Fibroblast of villous mesenchyme (primary cell): ENCODE measurements at places on chromosomes 6 and 20.

DNA sequence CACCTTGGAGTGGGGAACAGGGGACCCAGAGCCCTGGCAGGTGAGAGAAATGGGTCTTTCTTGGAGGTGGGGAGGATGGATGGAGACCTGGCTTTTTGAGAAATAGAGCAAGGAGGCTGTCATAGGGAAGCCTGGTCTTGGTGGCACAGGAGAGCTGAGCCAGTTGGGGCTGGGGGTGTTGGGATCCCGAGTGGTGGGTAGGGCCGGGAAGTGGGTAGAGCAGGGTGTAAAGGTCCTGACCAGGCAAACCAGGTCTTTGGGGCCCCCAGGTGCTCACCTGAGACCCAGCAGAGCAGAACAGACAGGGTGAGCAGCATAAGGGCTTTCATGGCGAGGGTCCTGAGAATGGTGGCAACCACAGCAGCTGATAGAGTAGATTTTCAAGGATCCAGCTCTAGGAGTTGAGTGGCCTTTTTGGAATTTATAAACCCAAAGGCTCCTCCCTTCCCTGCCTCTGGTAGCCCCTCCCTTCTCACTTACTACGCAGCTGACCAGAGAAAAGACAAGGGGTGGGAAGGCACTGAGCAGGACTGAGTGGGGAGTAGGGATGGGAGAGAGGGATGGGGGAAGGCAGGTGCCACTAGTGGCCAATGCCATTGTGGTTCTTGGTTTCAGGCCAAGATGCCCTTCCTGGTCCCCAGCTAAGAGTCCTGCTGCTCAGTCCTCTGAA, at the start of gene LY6G6C:
LY6G6C (minus strand) TSS at position 396 of the 670 bp plus-strand sequence; CDS start at position 329, 67 bp downstream.
- DNase-seq, result no peak

DNA sequence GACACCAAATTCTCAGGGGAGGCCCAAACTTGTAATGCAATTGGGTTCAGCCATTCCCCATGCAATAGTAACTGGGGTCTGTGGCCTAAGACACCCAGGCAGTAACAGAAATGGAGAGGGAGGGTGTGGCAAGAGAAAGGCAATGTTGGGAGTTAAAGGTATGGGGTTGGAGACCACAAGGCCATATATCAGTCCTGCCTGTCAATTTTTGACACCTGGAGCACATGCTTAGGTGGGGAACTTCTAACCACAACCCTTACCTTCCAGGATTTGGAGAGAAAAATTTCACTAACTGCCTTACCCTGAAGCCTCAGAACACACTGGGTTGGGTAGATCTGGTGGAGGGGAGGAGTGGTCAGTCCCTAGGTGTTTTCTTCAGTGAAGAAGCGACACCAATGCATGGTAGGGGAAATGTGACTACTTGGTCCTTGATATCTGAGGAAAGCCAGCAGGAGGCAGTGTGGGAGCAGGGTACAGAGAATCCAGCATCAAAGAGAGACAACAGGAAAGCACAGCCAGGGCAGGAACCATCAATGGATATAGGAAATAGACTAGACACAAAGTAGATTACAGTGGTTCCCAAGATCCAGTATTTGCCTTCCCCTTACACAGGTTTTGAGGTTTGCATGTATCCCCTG, 6.8 kb upstream of the USP49 start:
- peak; percentile 28 for DNase-seq

DNA sequence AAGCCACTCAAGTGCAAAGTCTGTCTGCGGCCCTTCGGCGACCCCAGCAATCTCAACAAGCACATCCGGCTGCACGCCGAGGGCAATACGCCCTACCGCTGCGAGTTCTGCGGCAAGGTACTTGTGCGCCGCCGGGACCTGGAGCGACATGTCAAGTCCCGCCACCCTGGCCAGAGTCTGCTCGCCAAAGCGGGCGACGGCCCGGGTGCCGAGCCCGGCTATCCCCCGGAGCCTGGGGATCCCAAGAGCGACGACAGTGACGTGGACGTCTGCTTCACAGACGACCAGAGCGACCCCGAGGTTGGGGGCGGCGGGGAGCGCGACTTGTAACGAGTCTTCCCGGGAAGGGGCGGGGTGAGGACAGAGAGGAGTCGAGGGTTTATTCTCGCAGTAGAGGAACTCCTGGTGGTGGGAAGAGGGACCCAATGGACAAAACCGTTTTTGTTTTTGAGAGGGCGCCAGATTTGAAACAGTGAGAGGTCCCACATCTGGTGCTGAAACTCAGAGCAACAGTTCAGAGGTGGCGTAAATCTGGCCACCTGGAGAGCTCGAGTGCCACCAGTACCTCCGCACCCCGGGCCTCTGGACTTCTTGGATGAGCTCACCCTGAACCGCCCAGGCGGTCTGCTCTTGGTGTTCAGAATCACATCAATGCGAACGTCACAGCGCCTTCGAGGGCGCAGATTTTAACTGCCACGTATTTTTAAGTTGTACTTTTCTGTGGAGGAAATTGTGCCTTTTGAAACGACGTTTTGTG, 8.0 kb downstream of the PRDM13 start:
- no peak for DNase-seq

DNA sequence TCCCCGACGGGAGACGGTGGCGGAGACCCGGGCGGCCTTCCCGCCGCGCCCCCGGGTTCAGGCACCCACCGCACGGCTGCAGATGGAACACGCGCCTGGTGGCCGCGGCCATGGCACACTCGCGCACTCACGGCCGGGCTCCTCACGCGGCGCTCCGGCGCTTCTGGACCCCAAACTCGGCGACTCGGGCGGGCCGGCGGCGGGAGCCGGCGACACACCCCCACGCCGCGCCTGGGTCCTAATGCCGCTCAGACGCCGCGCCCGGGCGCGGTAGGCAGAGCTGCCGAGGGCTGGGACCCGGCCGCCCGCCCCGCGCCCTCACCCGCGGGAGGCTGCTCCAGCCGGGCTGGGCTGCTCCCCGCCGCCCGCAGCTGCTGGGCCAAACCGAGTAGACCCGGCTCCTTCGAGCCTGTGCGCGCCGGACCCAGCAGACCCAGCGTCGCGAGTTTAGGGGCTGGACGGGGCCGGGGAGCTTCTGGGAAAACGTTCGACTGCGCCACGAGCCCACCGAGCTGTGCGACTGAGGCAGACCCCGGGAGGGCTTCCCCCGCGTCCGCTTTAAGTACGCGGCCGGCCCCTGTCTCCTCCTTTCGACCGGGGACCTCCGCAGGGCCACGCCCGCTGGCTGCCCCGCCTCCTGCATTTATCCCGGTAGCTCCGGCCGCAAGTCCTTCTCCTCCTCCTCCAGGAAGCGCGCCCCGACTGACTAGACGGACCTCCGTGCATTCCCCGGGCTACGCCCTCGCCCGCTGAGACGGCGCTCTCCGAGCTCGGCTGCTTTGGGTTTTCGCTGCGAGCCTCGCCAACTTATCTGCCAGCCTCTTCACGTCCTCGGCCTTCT, at the start of gene SLC4A11:
SLC4A11 (minus strand) TSS at position 165 of the 841 bp plus-strand sequence; CDS start at position 112, 53 bp downstream.
- peak; percentile 79 for DNase-seq

DNA sequence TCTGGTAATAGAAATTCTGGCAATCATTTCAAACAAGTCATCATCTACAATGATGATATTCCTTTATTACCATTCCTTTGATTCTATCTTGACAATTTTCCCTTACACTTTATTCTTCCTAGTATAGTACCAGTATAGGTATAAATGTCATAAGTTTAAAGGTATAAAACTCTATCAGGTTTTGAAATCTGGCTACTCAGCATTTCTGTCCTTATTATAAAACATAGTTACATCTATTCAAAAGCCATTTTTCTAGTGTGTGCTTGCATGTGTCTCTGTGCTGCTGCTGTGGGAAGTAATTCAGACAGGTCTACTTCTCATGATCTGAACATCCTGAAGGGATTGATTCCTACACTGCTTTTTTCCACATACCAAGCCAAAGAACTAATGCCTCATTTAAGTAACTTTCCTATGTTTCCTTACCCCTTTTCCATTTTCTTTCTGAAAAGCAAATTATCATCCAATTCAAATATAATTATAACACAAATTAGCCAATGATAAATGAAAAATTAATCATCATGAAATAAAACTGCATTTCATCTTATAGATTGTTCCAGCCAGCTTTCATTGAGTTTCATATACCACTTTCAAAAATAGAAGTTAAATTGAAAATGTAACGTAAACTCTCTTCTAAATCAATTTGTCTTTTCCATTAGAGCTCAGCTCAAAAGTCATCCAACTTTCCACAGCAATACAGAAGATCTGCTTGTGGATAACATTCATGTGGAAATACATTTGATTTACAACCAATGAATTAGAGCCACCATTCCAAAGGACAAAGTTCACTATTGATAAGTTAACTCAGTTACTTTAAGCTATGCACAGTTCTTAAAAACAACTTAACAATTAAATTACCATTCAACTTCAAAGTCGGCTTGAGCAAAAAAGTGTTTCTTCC, 35.9 kb downstream of the COL12A1 start:
- DNase-seq, result no peak

DNA sequence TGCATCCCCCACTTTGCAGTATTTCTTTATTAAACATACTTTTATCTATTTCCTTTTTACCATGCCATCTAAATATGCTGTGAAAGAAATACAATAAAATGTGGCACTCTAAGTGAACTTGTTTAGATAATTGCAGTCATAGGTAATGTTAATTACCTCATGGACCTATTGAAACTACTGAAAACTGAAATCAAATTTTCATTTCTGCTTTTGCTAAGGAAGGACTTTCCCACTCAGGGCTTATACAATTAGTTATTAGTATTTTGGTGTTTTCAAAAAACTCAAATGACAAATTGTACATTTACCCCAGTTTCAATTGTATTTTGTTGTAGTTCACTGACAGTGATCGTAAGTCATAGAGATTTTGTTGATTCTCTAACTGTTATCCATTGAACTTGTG, 88.4 kb downstream of the ID4 start:
- no peak for DNase-seq

DNA sequence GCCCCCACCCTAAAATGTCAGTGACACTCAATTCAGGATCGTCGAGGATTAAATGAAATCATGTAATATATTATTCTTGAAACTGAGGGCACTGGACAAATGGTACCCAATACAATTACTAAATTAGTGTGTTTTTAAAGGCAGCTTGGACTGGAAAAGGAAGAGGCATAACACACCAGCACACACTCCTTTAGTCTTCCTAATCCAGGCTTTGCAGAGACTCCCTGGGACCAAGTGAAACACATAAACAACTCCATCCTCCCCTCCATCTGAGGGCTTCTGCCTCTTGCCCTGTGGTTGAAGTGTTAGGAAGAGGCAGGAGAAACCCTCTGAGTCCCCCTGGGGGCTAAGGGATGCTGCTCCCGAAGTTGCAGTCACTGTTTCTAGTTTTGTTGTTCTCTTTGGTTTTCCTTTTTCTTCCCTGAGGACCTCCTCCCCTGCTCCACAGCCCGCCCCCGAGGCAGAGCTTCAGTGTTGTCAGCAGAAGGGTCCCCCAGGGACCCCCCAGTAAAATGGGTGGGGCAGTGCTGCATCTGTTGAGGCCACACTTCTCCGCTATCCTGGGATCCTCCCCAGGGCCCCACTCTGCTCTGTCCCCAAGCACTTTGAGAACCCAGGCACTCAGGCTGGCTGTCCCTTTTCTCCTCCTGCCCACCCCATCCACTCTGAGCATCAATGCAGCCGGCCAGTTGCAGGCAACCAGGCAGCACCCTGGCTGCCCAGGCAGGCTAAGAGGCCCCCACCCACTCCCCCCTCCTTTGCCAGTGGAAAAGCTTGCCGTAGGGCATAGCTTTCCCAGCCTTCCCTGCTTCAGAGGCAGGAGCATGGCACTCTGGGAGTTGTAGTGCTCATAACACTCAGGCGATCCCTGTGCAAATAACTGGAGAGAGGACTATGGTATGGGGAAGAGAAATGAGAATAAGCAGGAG, 5.9 kb downstream of the TMEM63B start:
- DNase-seq, result peak; percentile 54
